Kidney epithelial cell (primary cell): ENCODE measurements at places on chromosomes 2 and 18. TPM values are rescaled to one million over a fixed set of nuclear protein-coding genes. Genes with fewer than 3 reads are reported as not detected.

Gene SCN2A
- total RNA-seq: 0.04 and 0.14 TPM in 2 replicates

Gene BUB1
- total RNA-seq: 10.2 TPM in 2 replicates

Gene AQP12B
- not detected in 2 replicates for total RNA-seq

GRCh38 chr18:902229-902628, 2.4 kb upstream of the ADCYAP1 start:
- DNase-seq: no peak

DNA sequence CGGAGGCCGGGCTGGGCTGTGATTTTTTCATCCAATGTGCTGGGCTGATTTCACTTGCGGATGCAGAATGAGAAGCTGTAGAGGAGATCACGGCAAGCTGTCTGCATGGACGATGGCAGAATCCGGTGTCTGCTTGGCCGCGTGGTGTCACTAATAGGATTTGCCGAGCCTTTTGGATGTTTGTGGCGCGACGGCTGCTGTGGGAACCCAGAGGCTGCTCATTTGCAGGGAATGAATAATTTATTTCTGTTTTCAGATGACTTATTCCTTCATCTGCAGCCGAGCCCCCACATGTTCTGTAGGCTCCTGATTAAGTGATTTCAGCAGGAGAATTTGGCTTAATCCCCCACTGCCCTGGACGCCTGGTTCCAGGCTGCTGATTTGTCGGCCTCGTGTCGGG, 62.6 kb downstream of the ODC1 start:
- no peak for DNase-seq

DNA sequence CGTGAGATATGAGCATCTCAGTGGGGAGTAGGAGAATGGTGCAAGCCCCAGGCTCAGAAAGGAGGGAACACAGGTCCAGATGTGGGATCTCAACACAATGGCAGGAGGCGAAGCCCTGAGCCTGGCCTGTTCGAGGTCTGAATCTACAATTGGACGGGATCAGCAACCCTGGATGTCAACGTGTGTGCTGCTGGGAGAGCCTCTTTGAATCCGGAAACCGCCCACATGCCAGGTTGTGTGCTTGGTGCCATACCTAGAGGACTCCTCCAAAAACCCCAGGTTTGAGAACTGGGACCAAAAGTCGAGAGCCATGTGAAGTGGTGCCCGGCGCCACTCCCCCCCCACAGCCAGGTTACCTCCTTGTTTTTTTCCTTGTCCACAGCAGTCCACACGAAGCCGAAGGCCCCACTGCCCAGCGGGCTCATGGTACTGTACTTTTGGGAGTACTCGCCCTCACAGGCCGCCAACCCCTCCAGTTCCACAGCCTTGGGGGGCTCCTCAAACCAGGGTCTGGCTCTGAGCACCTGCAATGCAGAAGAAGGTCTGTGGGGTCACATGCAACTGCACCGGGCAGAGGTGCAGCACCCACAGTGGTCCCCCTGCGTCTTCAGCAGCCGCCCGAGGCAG, 20.4 kb upstream of the MTERF4 start:
- no peak for DNase-seq

- DNase-seq: peak; percentile 42
These were observed 12.9 kb downstream of the IER3IP1 start for GRCh38 chr18:47163241-47163640.

DNA sequence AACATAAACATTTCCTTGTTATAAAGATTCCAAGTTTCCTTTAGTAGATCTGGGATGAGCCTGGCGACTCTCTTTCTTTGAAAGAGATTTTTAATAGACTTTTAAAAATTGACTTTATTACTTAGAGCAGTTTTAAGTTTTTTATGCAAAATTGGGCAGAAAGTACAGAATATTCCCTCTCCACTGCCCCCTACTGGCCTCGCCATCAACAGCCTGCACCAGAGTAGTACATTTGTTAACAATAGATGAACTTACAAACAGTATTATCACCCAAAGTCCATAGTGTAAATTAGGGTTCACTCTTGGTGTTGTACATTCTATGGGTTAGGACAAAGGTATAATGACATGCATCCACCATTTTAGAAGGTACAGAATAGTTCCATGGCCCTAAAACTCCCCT, 3.9 kb downstream of the MAP3K19 start:
- DNase-seq: no peak

DNA sequence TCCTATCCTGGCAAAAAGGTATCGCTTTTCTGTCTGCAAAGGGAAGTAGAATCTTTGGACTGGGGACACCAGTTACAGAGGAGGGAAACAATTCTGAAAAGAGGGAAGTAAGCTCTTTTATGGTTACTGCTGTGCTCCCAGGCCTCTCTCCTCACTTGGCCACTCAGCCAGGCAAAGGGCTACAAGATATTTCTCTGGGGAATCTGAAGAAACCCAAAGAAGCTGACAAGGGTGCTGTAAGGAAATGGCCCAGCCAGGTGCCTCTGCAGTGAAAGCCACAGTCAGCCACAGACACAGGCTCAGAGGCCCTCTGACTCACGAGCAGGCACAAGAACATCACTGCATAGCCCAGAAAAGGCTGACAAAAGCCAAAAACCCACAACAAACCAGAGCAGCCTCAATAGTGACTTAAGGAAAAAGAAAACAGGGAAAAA, 5.8 kb downstream of the HDLBP start:
- DNase-seq: no peak
